NCI-H2081 (cell line): ENCODE measurements at places on chromosomes 5 and 9.

- no peak for DNase-seq
Measured at GRCh38 chr5:126481243-126481642, 58.0 kb downstream of the GRAMD2B start.

GRCh38 chr5:31890046-31890445 lies 251.1 kb downstream of the PDZD2 start:
- no peak for DNase-seq

GRCh38 chr5:6875376-6875775 lies 162.1 kb downstream of the TENT4A start:
- no peak for DNase-seq

DNA sequence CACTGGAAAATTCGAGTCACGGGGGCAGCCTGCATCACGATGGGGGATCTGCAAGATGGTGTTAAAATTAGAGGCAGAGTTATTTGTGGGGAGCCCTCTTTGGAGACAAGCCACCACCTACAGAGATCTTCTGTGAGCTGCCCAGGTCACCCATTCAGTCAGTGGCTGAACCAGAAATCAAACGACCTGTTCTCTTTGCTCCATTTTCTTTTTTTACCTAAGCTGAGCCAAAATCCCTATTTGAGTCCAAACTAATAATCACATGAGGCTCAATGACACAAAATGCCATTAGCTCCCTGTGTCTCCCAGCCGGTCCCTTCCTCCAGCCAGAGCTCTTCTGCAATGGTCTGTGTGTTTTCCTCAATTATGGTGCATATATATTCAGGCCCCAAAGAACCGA lies 394.2 kb downstream of the AGTPBP1 start:
- no peak for DNase-seq

DNA sequence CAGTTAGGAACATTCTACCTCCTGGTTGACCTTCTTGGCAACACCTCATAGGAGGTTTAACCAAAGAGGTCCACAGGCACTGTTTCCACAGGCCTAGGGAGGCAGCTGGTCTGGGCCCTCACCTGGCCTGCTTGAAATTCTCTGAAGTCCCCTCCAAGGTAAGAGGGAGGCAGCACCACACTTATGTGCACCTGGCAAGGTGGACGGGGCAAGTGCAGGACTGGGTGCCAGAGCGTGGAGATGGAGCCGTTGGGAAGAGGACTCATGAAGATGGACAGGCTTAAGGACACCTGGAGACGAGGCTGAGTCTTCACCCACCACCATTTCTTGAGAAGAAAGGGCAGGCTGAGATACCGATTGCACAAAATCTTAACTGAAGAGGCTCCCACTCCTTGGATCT lies 6.6 kb upstream of the BARHL1 start:
- DNase-seq = no peak

DNA sequence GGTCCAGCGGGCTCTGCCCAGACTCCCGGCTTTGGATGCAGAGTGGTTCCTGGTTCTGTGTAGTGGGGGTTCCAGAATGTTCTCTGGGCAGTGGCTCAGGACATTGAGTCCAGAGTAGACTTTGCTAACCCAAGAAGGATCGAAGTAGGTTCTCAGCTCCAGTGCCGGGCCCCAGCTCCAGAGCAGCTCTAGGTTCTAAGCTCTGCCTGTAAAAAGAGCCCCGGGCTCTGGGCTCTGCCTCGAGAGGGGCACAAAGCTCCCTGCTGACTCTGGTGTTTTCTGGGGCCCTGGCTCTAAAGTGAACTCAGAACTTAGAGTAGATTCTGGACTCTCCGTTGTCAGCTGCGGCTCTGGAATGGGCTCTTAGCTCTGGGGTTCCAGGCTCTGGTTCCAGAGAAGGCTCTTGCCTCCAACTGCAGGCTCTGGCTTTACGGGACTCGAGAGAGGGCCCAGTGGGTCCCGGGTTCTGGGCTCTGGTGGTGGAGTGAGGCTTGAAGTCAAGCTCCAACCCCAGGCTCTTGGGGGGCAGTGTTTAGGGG lies 414 bp downstream of the WDR38 start:
- no peak for DNase-seq

DNA sequence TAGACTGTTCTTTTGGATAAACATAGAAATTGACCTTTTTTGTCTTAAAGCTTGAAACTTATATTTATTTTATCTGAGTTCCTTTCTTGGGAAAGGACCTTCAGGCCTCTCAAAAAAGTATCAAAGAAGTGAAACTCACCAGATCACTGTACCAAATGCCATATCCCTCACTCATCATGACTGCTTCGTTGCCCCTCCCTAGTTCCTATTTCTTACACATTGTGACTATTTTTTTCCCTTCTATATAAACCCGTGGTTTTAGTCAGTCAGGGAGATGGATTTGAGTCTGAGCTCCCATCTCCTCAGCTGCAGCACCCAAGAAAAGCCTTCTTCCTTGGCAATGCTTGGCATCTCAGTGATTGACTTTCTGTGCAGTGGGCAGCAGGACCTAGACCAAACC lies 129.4 kb downstream of the LPAR1 start:
- no peak for DNase-seq

GRCh38 chr5:91607675-91608074 lies 224.6 kb upstream of the ARRDC3 start:
- no peak for DNase-seq

GRCh38 chr5:145585443-145586148 lies 249.5 kb downstream of the PRELID2 start:
- DNase-seq = no peak

GRCh38 chr5:169083394-169084018 lies 217.4 kb downstream of the SLIT3 start:
- DNase-seq = no peak

GRCh38 chr5:148540647-148541046 lies 113.7 kb downstream of the HTR4 start:
- DNase-seq = no peak

- DNase-seq = no peak
Measured at GRCh38 chr9:106146886-106147285, 452.5 kb downstream of the TMEM38B start.

DNA sequence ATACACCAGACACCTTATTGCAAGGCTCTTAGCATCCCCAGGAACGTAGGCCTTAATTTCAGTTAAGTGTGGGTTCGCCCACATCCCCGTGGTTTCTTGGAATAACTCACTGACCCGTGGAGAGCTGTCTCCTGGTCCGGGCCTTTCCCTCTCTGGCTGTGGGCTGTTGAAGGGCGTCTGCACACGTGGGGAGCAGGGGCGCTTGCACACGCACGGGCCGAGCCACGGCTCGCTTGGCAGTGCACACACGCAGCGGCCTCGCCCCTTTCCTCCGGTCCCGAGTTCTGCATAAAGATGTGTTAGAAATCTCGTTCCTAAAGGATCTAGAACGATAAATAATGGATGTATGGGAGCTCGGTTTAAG lies 141.9 kb downstream of the PBX3 start:
- no peak for DNase-seq

GRCh38 chr5:135030956-135031812 lies 2.8 kb downstream of the PITX1 start:
- DNase-seq = no peak

GRCh38 chr9:35771943-35772342 lies 17.9 kb upstream of the MSMP start:
- DNase-seq = peak; percentile 73

- DNase-seq = no peak
Measured at GRCh38 chr5:27908341-27908740, 870.0 kb upstream of the CDH9 start.

GRCh38 chr5:120314191-120314590 lies 149.9 kb upstream of the PRR16 start:
- DNase-seq = no peak

- DNase-seq = peak; percentile 45
Measured at GRCh38 chr5:167294882-167295680, 996.4 kb upstream of the WWC1 start.

GRCh38 chr9:19619221-19619620 lies 169.6 kb downstream of the SLC24A2 start:
- DNase-seq = no peak

GRCh38 chr9:124830593-124830992 lies 22.7 kb upstream of the WDR38 start:
- DNase-seq = no peak

DNA sequence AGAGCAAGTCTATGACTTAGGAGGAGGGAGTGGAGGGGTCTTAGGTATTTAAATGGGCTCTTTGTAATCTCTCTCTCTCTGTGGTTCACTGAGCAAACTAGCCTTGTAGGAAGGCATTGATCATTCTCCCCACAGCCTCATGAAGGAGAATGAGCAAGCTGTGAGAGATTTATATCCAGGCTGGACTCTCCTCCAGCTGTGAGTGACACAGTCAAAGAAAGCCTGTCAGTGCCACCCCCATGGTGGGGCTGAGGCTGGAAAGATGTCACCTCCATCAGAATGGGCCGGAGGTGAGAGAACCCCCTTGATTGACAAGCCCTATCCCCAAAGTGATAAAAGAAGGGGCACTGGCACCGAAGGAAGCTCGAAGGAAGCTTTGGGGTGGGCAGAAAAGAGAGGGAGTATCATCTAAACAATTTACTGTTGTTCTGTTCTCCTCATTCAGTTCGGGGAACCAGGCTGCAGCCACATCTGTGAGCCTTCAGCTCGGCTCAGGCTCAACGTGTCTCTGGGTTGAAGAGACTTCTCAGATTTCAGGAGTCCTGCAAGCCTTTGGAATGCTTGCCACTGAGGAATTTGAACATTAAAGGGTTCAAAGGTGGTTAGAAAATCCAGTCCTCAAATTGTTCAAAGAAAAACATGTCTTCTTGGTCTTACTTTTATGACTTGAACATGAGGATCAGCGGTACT lies 538.2 kb upstream of the ZNF462 start:
- no peak for DNase-seq

DNA sequence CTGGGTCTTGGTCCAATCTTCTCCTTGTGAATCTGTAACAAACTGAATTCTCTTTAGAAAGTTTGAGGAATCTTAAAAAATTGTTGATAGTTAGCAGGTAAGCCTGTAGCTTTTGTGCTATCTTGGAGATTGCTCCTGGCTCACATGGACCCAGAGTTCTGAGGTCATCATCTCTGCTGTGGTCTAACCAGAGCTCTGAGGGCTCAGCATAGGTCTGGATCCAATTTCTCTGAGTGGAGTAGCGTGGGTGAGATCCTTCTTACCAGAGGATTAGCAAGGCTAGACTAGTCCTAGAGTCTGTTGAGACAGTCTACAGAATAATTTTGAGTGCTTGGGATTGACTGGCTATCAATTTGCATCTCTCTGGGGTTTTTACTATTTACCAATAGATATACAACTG lies 60.5 kb upstream of the IL6ST start:
- no peak for DNase-seq

DNA sequence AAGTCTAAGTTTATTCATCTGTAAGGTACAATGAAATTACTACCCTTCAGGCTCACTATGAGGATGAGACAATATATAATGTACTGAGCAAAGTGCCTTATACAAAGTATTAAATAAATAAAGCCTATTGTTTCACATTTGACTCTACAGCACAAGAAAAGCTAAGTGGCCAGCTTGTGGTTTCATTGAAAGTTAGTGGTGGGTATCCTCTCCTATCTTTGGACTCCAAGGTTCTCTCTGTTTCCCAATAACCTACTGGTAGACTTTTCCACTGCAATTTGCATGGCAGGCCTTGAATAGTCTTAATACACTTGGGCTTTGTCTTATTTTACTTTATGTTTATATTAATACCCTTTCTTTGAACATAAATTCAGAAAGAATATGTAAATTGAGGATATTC lies 262.7 kb downstream of the DEPDC1B start:
- DNase-seq = no peak

DNA sequence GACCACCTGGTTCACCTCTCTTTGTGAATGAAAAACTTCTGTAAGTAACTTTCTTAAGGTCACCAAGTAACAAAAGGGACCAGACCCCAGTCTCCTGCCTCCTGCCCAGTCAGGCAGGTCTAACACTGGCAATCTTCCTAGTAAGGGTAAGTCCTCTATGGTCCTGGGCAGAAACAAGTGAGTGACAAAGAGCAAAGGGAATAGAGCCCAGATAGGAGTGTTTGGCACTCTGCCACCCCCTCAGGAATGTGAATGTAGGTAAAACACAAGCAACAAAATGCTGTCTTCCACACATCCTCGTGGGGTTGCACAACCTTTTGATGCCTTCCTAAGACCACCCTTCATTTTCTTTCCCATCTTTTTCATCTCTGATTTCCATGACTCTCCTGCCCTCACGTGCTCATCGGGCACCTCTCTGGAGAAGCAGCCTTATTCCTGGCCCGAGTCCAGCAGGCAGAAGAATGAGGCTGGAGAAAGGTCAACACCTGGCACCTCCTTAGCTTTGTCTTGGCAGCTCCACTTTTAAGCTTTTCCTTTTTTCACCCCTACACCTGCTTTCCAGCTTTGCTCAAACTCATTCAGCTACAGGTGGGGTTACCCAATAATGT lies 90.2 kb upstream of the LHFPL2 start:
- DNase-seq = no peak

GRCh38 chr9:124813041-124813440 lies 36.1 kb downstream of the OLFML2A start:
- DNase-seq = no peak

DNA sequence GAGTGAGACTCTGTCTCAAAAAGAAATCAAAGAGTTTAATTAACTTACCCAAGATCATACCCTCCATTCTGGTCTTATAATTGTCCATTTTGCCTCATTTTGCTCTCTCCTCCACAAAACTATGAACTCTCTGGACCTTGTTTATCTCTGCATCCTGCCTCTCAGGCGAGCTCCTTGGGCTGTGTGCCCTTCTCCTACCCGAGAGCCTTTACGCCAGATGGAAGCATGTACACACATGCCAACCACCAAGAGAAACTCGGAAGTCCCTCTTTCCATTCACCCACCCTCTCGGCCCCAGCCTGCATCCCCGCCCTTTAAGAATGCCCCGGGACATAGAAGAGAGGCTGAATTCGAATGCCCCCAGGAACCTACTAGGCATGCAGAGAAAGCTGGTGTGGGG lies 25.9 kb downstream of the CPLX2 start:
- DNase-seq = no peak

GRCh38 chr9:3887786-3888496 lies 362.1 kb upstream of the RFX3 start:
- DNase-seq = no peak

GRCh38 chr5:142655339-142656267 lies 30.3 kb downstream of the FGF1 start:
- peak; percentile 62 for DNase-seq

DNA sequence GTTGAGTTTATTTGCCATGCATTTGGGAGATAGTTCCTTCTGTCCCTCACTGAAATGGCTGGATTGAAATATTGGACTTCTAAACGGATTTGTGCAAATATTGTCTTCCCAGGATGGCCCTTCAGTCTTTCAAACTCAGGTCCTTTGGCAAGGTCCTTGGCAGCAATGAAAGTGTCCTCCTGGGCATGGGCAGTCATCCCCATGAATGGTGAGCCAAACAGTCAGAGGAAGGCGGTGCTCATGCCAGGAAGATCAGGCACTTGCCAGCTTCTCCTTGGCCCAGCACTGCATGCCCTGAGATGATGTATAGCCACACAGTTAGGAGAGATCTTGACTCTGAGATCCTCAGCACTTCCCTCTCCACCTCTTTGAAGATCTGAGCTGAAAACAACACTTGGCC lies 221.4 kb upstream of the KLF4 start:
- no peak for DNase-seq

- no peak for DNase-seq
Measured at GRCh38 chr5:160269017-160269416, 39.7 kb downstream of the FABP6 start.
